Stimulated activated naive CD8-positive, alpha-beta T cell treated with anti-CD3 and anti-CD28 coated beads, Interleukin-15, amount 100 ng/mL, for 72 hours (primary cell): ENCODE measurements at places on chromosomes 2 and 18.

GRCh38 chr2:153871231-153872221 is at the start of gene GALNT13:
Gene GALNT13, plus strand, starts transcription at chr2:153871922.
- DNase-seq = peak; percentile 12

DNA sequence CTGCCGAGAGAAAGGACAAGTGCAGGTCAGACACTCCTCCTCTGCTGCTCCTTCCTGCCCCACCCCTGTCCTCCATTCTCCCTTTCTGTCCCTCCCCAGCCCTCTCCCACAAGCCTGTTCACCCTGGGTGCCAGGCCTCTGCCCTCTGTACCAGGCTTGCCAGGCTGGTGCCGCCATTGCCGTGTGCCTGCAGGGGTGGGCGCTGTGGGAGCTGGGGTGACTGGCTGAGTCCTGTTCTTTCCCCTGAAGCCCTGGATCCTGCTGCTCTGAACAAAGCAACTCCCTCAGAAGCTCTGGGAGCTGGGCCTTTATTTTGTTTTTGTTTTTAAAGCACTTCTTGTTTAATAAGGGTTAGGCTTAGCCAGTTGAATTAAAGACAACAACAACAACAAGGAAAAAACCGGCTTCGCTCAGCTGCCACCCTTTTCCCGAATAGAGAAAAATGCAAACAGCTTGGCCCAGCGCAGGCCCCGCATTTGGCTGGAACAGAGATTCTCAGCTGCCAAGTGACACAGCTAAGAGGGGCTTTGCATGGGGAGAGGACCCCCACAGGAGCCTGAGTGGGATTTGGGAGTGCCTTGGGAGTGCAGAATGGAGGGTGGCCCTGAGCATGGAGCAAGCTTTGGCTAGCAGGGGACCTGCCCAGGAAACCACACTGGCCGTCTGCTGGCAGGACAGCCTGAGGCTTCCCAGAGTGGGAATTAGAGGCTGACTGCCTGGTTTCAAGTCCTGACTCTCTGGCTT is 9.1 kb downstream of the PCARE start:
- no peak for DNase-seq

DNA sequence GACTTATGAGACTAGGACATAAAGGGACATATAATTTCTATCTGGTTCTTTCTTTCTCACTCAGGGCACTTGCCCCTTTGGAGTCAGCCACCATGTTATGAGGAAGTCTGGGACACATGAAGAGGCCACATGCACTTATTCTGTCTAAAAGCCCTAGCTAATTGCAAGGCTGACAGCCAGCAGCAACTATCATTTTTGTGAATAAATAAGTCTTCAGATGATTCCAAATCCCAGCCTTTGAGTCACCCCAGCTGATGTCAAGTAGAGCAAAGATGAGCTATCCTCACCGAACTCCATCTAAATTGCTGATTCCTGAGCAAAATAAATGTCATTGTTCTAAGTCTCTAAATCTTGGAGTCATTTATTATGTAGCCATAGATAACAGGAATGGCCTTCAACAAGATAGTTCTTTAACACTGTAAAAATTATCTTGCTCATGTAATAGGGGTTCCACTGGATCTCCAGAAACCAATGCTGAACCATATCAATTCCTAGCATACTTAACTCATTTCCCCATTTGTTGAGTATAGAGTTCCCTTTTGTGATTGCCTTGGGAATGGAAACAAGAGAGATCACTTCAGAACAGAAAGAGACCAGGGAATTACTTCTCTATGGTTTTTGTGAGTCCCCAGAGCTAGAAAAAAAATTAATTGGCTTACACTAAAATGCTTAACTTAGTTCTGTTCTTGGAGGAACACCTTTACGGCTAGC is 50.6 kb upstream of the FN1 start:
- no peak for DNase-seq

DNA sequence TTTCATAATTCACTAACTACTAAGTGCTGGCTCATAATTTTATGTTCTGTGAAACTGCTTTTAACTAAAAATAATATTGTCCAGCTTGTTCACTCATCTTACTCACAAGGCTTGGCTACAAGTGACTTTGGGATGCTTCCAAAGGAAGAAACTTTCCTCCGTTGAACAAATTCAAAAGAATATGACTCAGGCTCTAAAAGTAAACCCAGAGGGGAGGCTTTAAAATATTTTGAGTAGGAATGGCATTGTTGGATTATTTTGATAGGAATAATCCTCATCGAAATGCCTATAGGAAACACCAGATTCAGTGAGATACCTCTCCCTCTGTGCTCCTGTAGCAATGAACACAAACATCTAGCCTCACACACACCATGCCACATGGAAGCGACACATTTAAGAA is 25.2 kb upstream of the TLK1 start:
- DNase-seq = no peak

DNA sequence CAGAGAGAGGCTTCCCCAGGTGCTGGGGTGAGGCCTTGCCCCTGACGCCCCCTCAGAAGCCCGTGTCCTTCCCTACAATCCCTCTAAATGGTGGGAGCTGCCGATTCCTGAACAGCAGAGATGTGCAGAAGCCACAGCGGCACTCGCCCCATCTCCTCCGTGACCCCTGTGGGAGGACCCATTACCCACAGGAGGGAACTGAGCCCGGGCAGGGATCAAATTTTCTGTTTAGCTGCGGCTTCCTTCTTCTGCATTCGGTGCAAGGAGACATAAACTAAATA is 181.2 kb upstream of the RAB6C start:
- no peak for DNase-seq

GRCh38 chr2:32683520-32684086 is 55.8 kb downstream of the TTC27 start:
- DNase-seq = no peak

GRCh38 chr2:2919026-2919425 is 458.6 kb downstream of the EIPR1 start:
- DNase-seq = no peak

DNA sequence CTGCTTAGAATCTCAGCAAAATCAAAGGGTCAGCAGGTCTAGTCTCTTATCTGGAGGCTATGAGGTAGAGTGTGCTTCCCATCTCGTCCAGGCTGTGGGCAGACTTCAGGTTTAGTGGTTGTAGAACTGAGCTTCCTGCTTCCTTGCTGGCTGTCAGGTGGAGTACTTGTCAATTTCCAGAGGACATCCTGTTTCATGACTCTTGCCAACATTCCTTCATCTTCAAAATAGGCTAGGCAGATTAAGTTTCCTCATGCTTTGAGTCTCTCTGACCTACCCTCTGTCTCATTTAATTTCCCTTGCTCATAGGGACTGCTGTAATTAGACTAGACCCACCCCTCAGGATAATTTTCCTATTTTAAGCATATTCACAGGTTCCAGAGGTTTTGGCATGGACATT is 562.6 kb downstream of the SPAG16 start:
- no peak for DNase-seq
